ENCODE measurements at places on chromosomes 7 and 10.

DNA sequence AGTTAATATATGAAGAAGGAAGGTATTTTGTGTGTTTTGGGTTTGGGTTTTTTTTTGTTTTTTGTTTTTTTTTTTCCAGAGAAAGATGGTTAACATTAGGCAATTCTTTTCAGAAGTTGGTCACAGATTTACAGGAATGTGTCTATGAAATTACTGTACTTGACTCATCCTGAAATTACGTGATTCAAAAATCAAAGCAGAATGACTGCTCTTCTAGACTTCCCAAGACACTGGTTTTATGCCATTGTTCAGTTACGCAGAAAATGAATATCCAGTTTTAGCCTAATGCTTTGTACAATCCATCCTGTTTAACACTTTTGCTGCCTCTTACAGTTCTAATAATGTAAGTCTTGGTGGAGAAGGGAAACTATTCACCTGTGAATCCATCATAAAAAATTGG lies 39.7 kb upstream of the CELF2 start:
- peak; percentile 62 for DNase-seq

GRCh38 chr10:31656851-31657433 lies 271.7 kb downstream of the ARHGAP12 start:
- no peak for DNase-seq

DNA sequence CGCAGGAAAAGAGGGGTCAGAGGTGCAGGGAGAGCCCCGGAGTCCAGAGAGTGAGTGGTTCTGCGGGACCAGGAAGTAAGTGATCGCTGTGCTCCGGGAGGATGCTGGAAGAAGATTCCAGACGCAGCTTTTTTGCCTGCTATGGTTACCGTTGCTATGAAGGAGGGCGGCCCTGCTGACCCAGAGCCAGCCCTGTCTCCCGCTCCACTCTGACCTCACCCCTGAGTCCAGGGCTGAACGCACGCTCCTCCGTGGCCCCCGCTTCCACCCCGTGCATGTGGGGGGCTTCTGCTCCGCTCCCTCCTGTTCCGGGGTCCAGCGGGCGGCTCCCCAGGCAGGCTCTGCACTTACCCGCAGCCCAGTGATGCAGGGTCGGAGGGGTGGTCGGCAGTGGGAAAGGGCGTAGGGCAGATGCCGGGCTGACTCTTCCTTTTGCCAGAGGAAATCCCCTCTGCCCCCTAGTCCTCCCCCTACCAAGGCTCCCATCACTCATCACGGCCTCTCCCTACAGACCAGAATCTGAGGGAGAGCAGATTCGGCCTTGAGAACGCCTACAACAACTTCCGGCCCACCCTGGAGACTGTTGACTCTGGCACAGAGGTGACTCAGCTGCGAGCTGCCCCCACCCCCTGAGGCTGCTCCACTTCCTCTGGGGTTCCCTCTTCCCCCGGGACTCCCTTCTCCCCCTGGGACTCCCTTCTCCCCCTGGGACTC lies 2.7 kb upstream of the MUC17 start:
- DNase-seq = peak; percentile 82

DNA sequence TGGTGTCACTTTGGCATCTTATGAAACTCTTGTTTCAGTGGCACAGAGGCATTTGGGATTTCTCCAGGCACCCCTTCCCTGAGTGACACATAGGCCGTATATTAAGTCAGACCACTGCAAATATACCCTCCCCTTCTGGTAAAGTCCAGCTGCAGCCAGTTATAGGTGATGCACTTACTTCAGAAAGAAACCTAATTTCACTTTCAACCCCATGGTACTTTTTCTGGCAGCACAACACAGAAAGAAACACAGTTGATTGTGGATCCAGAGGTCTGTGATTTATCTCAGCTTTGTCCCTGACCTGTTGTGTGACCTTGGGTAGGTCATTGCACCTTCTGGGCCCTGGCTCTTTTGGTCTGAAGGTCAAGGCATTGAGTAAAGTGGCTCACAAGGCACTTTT lies 173.2 kb downstream of the BUB3 start:
- no peak for DNase-seq

DNA sequence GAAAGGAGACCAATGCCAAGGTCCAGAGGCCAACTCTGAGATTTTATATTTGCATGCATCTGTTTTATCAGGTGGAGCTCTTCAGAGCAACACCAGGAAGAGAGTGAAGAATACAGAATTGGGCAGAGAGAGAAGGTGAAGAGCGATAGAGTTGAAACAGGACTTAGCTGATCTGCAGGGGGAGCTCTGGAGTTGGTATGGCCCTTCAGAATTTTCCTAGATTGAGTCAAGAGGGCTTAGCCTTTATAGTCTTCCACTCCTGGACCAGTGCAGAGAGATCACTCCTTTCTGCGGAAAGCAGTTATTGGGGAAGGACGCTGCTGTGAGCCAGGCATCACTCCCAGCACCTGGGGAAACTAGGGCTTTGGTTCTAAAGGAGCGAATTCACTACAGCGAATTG lies 105.0 kb upstream of the DGKB start:
- peak; percentile 7 for DNase-seq

GRCh38 chr10:99393683-99394082 lies 36.7 kb downstream of the GOT1 start:
- DNase-seq = no peak

GRCh38 chr7:112770051-112770450 lies 20.1 kb downstream of the TMEM168 start:
- no peak for DNase-seq

DNA sequence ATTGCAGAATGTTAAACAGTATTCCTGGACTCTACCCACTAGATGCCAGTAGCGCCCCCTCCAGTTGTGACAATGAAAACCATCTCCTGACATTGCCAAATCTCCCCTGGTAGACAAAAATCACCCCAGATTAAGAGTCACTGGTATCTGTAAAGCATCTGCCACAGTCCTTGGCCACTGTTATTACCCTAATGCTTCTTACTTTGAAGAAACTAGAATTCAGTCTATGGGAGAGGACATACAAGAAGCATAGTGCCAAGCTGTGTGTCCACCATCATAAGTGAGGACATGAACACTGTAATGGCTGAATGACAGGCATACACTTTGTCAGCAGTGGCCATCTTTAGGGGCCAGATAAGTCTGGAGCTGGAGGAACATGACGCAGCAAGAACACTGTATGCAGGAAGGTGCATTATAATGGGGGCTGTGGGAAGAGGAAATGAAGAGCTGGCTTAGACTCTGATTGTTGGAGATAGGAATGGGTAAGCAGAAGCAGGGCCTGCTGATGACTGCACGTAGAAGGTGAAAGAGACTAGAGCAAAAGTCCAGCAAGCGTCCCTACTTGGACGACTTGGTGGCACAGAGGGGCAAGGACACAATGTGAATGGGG lies 32.5 kb downstream of the CBX3 start:
- no peak for DNase-seq

DNA sequence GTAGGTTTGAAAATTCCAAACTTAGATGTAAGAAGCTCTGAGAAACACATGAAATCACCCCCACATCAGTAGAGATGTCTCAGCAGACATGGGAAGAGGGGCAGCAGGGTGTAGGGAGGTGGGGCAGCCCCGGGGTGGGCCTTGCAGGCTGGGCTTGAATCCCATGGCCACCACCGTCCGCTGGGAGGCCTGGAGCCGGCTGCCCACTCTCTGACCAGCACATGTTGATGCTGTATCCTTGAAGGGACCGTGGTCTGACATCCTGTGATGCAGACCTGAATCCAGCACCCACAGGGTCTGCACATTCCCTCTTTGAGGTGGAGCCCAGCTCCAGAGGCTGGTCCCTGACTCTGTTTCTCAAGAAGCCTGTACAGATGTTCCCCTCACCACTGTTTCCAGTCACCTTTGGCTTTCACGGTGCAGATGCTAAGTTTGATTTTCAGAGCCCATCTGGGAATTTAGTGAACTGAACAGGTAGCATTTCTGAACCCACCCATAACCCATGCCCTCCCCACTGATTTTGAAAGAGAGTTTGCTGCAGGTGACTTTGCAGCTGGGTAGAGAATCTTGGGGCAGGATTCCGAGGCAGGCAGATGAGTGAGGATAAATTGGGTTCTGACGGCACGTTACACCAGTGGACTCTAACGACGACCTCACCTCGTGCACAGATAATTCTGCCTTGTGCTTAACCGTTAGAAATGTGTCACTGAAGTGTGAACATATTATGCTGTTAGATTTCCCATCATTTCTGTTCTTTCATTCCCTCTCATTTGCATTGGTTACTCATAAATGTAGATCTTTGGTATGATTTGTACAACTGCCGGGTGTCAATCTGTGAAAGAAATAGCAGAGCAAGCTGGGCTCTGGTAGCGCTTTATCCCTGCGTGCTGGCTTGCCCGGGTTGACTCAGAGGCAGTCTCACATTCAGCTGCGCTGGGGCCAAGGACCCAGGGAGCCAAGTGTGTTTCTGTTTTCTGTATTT lies 45.7 kb downstream of the IKZF1 start:
- DNase-seq = no peak

DNA sequence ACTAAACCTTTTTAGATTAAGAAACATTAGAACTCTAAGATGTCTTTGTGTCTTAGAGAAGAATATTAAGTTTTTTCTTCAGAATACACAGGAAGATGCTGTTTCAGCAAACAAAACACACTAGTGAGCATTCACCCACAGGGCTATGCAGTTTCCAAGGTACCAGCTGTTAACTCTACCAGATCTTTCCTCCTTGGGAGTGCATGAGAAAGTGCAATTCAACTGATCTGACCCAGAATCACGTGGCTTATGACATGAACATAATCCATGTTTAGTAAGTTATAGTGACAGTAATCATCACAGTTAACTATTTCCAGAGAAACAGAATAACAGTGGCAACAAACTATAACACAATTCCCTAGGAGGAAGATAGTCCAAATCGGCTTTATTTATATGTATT lies 270.7 kb downstream of the CACNA2D1 start:
- DNase-seq = peak; percentile 40

- DNase-seq = peak; percentile 28
These were observed 17.9 kb upstream of the ITGA8 start for GRCh38 chr10:15737656-15738055.

- peak; percentile 5 for DNase-seq
These were observed 405 bp upstream of the ENTPD1 start for GRCh38 chr10:95755511-95756004.

- DNase-seq = no peak
These were observed 77.0 kb downstream of the FRMD4A start for GRCh38 chr10:14253711-14254110.

GRCh38 chr7:69803699-69804516 lies 205.6 kb downstream of the AUTS2 start:
- DNase-seq = no peak

DNA sequence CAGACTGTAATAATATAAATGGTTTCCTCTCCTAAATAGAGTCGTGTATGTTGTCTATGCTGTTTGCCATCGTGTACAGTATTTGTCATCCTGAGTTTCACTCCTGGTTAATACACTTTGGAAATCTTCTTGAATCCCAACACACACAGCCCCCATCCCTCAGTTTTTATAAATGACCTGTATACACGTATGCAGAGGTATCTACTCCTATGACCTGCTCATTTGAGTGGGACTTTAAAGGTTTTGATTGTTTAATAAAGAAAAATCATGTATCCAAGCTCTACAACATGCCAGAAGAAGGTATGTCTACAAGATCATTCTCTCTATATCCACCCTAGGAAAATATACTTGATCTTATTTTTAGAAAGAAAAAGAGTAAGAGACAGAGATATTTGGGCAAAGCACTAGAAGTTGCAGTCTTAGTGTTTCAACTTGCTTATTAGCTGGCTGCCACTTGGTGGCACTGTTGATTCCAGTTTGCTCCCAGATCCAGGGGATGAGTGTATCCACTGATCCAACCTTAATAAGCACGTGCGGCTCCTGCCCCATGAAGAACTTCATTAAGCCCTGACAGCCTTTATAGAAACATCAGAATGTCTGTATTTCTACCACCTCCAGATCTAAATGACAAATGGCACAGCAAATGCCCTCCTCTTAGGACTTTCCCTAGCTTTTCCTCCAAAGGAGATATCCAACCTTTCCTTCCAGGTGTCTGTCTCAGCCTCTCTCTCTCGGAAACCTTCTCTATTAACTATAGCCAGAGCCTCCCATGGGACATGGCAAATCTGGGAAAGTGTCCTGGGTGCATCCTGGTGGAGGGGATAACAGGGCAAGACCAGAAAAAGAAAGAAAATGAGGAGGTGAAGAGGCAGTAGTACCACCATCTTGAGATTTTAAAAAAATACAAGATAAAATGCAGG lies 181.6 kb upstream of the NEBL start:
- DNase-seq = peak; percentile 87

DNA sequence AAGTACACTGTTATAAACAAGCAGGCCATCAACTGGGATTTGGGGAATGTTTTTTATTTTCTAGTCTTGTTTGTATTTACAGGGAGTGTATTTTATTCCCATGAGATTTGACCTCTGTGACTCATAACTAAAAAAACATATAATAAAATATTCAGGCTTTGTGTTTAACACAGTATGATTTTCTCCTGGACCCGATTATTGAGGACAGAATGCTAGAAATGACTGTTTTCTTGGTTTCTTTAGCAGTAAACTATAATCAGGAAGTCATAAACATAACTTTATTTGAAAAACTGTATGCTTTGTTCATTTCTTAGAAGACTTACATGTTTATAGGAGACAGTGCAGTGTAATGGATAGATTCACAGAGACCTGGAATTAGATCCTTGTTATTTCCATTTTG lies 2.1 kb downstream of the NHLRC2 start:
- DNase-seq = peak; percentile 23

GRCh38 chr7:132709971-132710567 lies 133.8 kb upstream of the PLXNA4 start:
- peak; percentile 57 for DNase-seq

GRCh38 chr7:23539494-23539907 lies 7.7 kb upstream of the TRA2A start:
- no peak for DNase-seq

DNA sequence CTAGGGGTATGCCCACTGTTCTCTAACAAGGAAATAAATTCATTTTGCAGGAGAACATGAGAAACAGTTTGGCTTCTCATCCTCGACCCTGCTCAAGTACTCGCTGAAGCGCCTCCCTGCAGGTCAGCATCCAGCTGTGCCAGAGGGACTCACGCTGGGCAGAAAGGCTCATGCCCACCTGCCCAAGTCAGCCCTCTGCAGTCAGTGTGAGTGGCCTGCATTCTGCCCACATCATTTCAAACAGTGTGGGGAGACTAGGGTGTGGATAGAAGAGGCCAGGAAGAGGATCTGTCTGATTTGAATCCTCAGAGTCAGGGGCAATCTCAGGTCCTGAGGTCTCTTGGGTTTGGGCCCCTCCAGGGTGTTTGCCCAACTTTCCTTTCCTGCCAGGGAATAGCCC lies 297.8 kb downstream of the ELMO1 start:
- DNase-seq = no peak

DNA sequence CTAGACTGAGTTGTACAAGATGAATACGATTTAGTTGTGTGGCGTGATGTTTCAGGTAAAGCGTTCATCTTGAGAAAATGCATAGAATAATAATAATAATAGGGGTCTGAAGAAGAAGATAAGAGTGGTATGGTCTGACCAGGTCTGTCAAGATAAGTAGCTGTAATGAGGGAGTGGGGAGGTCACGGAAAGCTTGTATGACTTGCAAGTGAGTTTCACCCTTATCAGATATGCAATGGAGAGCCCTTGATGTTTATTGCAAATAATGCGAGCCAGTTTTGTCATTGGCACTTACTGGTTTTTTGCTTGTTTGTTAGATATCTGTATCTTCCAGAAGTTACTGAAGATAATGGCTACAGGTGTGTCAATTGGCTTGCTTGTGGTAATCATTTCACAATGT lies 611.5 kb downstream of the CNTNAP2 start:
- DNase-seq = no peak

Data from fibroblast of mammary gland (primary cell).